Stimulated activated CD4-positive, alpha-beta T cell treated with anti-CD3 and anti-CD28 coated beads, Interleukin-15, amount 100 ng/mL, for 1 hour (primary cell): ENCODE measurements at places on chromosomes 2 and 18.

DNA sequence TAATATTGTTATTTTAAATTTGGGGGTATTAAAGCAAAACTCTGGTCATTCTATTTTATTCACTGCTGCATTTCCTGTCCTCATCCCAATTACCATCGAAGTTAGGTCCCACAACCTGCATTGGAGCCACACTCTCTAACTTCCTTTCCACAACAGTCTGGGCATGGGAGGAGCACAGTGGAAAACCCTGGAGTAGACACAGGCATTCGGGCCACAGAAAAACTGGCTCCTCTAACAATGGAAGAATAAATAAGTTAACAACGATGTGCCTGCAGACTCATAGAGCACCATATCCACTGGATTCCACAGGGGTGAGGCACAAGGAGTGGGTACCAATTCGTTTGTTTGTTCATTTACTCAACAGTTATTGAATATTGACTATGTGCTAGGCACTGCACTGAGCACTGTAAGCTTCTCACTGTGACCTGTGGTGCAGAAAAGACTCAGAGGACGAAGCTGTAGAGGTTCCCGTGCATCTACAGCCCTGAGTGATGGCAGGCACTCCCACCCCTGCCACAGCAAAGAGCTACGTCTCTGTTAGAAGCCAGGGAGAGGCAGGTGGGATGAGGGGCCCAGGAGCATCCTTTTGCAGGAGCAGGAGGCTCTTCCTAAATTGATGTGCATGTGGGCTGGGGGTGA is 154.2 kb upstream of the PGAP1 start:
- DNase-seq: no peak

- no peak for DNase-seq
Observed at GRCh38 chr18:78891185-78891762, 88.3 kb upstream of the SALL3 start.

DNA sequence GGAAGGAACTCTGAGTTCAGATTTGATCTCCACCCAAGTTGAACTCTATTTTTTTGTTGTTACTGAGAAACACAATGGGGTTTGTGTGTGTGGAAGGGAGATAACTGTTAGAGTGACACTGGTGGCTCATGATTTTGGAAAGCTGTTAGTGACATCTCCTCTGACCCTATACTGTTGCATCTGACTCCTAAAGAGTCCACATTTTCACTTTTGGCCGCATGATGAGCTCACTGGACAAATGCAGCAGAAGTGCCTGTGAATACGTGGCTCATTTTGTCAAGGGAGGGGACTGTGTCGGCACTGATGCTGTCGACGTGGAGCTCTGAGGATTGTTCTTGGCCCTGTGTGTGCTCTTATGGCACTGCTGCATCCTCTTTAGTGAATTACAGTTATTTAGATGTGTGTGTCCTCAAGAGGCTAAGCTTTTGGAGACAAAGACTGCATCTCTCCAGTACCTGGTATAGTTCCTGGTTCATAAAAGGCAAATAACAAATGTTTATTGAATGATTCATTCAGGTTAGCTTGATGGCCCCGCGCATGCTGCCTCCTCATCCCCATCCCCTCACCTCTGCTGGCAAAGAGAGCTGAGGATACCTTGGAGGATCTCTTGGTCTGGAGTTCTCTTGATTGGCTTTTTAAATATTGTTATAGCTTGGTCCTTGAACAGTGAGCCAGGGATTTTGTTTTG is 135.4 kb downstream of the PHLPP1 start:
- no peak for DNase-seq

DNA sequence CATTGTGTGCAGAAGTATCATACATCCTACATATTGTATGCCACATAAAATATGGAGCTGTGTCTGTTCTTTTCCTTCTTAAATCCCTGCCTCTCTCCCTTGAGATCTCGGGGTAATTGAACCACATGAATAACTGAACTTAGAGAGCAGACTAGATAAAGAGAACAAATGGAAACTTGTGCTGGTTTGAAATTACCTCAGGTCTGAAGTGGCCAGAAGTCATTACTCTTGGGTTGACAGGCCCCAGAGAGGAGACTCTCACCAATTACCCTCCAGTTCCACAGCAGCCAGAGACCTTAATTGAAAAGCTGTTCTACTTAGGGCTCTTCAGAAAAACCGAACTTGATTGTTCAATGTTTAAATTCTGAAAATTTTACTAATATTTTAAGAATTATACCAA is 5.0 kb upstream of the ADAM17 start:
- DNase-seq: no peak

GRCh38 chr2:110211938-110212858 is at the start of gene MTLN:
Gene MTLN, minus strand, starts transcription at chr2:110212547. Its CDS starts 22 bp downstream, at chr2:110212525.
- peak; percentile 43 for DNase-seq

DNA sequence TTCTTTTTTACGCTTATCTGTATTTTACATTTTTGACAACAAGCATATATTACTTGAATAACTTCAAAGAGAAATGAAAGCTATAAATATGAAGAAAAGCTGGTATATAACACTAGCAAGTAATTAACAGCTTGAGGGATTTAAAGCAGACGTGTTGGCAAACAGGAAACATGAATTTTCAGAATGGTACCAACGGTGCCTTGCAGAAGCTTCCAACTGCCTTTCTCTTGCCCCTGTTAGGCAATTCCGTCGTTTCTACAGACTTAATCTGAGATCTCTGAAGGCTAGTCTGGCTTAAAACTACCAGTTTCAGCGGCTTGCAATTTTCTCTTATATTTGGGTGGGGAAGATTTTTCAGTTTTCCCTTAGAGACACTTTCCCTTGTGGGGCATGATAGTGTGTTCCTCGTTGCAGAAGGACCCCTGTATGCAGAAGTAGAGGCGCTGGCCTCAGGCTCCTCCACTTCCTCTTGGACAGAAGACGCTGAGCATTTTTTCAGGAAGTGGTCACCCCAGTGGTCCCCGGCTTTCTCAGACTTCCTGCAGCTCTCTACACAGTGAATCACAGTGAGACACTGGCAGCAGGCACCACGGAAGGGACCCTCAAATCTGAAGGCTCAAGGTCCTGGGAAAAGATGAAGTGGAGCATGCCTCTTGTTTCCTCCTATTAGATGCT is 56.2 kb upstream of the SLC16A14 start:
- no peak for DNase-seq

- DNase-seq: no peak
Observed at GRCh38 chr2:23485841-23486683, 101.1 kb downstream of the KLHL29 start.

DNA sequence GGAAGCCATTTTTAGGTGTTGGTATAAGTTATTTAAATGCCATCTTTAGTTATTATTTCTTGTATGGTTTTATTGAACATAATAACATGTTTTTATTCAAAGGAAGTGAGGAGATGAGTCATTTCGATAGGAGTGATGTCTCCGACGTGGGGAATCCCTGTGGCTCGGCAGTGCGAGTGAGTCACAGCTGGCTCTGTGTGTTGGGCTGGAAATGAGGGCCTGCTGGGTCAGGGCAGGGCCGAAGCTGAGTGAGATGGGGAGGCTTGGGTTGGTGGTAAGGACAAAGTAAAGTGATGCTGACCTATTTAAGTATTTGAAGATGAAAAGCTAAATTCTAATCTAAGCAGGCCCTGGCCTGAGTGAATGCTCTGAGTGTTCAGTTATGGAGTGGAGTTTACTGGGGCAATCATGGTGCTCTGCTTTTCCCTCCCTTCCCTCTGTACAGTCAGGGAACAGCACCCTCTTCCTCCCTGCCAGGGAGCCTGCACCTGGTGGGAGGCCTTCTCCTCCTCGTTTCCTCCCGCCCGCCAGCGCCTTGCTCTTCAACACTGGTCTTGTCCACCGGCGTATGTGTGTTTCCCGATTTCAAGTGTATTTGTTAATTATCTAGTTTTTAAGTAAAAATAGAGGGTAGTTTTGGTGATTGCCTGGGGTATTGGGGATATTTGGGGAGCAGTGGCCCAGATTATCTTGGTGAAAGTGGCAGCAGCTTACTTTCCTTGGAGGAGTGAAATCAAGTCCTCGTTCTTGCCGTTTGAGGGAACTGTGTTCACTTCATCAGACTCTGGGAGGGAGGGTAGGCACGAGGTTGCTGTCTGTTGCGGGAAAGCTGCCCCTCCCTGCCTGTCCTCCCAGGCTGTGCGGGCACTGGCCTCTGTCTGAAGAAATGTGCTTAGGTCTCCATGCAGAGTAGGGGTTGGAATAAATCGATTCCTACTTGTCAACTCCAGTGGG is 157.0 kb downstream of the LDLRAD4 start:
- DNase-seq: peak; percentile 48

DNA sequence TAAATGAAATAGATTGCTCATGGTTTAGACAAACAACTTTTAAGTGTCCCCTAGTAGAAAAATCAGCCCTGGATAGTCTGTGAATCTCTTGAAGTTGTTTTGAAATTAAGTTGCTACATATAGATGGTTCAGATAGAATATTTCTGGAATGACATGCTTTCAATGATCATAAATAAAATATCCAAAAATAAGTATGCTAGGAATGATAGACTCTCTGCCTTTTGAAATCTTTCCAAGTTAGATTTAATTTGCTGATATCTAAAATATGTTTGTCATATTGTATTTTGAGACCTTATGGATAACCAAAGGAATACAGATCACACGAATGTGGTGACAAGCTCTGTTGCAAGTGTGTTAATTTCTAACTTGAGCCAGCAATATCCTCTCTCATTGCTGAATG is 488.7 kb downstream of the THSD7B start:
- no peak for DNase-seq

- no peak for DNase-seq
Observed at GRCh38 chr18:52894801-52895200, 554.8 kb downstream of the DCC start.

GRCh38 chr2:207317378-207317984 is 151.7 kb upstream of the KLF7 start:
- DNase-seq: no peak

DNA sequence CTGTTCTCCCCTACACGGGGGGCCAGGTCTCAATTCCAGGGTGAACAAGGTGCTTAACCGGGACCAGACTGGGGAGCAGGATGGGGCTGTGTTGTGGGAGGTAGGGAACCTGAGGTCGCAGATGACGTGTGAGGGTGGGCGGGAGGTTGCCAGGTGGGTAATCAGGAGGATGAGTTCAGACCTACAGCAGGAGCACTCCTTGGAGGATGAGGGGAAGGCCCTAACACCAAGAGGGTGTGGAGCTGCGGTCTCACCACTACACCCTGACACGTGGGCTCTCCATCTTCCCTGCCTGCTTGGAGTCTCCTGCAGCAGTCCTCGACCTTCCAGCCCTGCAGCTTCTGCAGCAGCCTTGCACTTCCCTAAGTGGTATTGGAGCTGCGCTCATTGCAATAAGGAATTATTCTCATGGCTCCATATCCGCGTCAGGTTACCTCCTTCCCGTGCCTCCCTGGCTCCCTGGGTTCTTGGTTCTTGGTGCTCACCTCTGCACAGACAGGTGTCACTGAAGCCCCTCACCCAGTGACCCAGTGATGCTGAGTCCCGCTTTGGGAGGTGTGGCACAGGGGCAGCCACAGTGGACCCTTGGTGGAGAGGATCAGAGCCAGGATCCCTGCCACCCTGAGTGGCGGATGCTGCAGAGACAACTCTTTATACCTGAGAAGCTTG is 15.5 kb downstream of the SH3BP4 start:
- DNase-seq: no peak
